ENCODE measurements at places on chromosomes 7 and 10.
A peak's percentile ranks its signal among the peaks of the same experiment; 100 is the strongest.

GRCh38 chr10:32988604-32989003, 30.6 kb upstream of the ITGB1 start:
- no peak for DNase-seq

- peak; percentile 36 for DNase-seq
These were observed 19.8 kb upstream of the PRRT4 start for GRCh38 chr7:128381161-128381821.

DNA sequence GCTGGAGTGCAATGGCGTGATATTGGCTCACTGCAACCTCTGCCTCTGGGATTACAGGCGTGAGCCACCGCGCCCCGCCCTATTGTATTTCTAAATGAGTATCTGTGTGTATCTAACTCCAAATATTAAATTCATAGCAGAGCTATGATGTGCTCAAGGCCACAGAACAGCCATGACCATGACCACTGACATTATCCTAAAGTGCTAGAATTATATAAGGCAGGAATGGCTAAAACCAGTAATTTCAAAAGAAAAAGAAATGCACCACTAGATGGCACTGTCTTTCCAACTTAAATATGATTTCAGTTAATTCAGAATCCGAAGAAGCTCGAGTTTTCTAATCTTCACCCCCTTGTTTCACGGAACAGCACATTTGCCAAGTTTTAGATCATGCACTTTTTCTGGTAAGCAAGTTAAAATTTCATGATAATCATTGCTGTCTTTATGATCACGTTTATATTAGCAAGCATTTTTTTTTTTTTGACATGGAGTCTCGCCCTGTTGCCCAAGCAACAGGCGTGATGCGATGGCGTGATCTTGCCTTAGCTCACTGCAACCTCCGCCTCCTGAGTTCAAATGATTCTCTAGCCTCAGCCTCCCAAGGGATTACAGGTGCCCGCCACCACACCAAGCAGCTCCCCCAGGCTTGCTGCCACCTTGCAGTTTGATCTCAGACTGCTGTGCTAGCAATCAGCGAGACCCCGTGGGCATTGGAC, 65.3 kb downstream of the OR13A1 start:
- no peak for DNase-seq

GRCh38 chr7:13839063-13839462, 150.4 kb downstream of the ETV1 start:
- no peak for DNase-seq

DNA sequence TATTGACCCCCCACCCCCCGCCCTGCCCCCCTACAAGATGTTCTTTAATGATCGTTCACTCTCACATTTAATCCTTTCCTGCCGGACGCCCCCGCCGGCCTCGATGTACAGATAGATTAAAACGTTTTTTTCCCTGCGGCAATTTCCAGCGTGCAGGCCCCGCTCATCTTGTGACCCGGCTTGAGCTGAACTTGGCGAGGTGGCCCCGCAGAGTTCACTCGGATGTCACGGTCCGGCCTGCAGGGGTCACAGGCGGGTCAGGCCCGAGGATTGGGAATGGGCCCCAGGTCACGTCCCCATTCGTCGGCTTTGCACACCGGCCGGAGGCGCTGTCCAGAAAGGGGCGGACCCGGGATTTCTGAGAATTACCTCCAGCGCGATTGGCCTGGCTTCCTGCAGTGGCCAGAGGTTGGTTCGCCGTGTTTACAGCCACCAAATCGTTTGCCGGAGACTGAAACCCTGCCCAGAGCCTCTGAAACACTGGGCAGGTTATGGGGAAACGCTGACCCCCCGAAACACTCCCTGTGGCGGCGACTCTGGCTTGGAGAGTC, 1.9 kb upstream of the CYP26A1 start:
- DNase-seq: no peak

GRCh38 chr7:137967143-137968018, 34.5 kb downstream of the CREB3L2 start:
- DNase-seq: no peak

DNA sequence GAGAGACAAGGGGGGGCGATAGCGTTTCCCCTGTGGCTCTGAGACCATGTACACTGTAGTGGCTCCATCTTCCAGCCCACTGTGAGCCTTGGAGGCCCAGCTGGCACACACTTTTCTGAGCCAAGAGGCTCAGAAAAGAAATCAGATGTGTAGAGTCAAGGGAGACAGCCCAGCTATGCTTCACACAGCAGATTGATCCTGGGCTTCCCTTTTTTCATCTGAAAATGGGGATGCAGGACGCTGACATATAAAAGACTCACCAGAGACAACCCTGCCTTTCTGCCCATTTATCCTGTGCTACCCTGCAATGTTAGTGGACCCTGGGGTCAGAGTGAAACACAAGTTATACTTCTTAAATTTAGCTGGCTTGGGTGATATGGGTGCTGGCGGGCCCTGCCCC, 14.3 kb downstream of the TMEM273 start:
- no peak for DNase-seq

GRCh38 chr7:158550394-158550700, 37.3 kb downstream of the PTPRN2 start:
- DNase-seq: no peak

- DNase-seq: no peak
These were observed 622.2 kb downstream of the GALNT17 start for GRCh38 chr7:71753956-71754664.

DNA sequence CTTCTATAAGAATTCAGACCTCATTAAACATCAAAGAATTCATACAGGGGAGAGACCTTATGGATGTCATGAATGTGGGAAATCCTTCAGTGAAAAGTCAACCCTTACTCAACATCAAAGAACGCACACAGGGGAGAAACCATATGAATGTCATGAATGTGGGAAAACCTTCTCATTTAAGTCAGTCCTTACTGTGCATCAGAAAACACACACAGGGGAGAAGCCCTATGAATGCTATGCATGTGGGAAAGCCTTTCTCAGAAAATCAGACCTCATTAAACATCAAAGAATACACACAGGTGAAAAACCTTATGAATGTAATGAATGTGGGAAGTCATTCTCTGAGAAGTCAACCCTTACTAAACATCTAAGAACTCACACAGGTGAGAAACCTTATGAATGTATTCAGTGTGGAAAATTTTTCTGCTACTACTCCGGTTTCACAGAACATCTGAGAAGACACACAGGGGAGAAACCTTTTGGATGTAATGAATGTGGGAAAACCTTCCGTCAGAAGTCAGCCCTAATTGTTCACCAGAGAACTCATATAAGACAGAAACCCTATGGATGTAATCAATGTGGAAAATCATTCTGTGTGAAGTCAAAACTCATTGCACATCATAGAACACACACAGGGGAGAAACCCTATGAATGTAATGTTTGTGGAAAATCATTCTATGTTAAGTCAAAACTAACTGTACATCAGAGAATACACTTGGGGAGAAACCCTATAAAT, 24.1 kb downstream of the ZNF37A start:
- no peak for DNase-seq

DNA sequence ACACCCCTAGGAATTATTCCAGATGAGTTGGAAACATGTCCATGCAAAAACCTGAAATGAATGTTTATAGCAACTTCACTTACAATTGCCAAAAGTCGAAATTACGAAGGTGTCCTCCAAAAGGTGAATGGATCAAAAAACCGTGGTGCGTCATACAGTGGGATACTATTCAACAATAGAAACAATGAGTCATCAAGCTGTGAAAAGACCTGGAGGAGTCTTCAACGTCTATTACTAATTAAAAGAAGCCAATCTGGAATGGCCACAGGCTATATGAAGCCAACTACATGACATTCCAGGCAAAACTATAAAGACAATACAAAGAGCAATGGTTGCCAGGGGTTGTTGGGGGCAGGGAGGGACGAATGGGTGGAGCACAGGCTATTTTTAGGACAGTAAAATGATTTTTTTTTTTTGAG, 12.6 kb upstream of the PPP2R2D start:
- DNase-seq: no peak

DNA sequence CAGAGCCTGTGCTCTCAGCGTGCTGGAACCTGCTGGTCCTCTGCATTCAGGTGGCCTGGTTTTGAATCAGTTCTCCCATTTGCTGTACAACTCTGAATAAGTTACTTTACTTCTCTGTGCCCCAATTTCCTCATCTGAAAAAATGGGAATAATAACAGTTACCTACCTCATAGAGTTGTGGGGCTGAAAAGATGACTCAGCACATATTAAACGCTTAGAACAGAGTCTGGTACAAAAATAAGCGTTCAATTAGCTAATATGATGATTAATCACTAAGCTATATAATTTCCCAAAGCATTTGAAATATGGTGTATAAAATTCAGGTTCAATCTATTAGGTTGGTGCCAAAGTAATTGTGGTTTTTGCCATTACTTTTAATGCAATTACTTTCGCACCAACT, 259.1 kb downstream of the PRPF18 start:
- no peak for DNase-seq

GRCh38 chr10:17801507-17801906, 7.6 kb upstream of the MRC1 start:
- DNase-seq: no peak

- no peak for DNase-seq
These were observed 72.2 kb downstream of the LANCL2 start for GRCh38 chr7:55437375-55437774.

DNA sequence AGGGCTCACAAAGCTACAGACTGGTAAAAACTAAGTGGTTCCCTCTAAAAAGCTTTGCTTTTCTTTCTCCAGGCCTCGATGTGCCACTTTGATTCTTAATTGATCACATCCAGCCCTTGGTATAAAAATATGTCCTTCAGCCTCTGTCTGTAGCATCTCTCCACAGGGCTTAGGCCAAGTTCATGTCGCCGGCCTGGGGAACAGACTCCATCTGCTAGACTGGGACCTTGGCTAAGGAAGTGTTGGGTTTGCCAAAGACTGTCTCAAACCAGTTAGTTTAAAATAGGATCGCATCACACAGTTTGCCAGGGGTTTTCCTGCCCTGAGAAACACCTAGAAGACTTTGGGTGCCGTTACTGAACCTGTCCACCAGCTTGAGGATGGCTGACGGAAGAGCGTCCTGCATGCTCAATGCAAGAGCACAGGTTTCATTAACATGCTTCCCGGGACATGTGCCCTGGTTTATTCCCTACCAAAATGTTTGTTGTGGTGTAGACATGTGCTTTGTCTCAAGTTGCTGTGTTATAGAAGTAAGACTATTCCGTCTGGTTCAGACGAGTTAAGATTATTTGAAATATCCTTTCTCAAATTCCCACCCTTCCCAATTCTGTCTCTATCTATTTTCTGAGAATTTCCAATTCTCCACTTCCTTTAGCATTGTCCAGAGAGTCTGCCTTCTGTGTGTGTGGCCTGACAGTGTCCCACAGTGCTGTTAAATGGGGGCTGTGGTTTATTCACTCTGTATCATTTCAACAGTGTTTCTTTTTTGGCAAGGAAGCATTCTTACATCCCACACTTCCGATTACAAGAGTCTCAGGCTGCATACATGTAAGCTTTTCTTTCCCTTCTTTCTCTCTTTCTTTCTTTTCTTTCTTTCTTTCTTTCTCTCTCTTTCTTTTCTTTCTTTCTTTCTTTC, 334.7 kb downstream of the INHBA start:
- DNase-seq: no peak

DNA sequence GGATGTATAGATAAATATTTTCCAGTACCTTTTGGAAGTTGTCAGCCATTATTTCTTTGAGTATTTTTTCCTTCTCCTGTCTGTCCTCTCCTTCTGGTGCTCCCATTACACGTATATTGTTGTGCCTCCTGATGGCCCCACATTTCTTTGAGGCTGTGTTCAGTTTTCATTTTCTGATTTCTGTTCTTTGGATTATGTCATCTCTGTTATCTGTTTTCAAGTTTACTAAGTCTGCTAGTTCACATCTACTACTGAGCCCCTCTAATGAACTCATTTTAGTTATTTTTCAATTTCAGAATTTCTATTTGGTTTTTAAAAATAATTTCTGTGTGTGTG, 16.3 kb downstream of the RBM33 start:
- DNase-seq: no peak

GRCh38 chr7:17063045-17063383, 181.2 kb upstream of the AGR3 start:
- DNase-seq: no peak

GRCh38 chr10:107075117-107075516, 89.4 kb downstream of the SORCS1 start:
- DNase-seq: no peak

DNA sequence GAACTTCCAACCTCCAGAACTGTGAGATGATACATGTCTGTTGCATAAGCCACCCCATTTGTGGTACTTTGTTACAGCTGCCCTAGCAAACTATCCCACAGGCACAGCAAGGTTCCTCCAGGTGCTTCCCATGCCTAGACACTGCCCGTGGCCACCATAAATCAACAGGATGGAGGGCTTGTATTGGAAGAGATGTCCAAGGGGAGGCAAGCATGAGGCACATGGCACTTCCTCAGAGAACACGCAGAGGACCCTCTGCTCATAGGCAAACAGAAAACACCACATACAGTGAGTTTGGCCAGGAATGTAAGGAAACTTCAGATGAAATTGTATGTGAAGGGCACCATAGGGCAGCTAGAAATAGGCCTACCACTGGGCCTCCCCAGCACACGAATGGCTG, 291.1 kb downstream of the GRID1 start:
- DNase-seq: no peak

DNA sequence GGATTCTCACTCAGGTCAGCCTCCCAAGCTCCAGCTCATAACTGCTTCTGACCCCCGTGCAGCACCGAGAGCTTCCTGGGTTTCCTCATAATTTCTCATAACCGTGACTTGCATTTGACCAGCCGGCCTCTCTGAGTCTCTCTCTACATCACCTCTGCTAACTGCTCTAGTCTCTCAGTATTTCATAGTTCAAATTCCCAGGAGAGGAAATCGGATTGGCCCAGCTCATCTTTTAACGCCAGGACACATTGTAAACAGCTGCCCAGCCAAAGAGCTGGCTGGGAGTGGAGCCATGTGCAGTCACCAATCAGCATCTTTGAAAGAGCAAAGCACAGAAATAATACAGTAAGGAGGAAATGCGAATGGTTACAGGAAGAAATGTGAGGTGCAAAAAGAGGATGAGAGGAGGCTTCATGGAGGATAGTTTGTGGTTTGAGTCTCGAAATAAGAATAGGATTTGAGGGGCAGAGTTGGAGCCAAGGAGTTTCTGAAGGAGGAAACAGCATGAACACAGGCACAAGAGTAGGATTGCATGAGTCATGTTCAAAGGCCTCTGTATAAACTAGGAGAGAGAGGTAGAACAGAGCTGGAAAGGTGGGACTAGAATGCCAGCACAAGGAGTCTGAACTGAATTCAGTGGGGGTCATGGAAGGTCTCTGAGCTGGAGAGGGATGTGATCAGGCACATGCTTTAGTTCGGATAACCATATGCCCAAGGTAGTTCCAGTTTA, 15.2 kb upstream of the LBX1 start:
- no peak for DNase-seq

GRCh38 chr10:6746782-6747181, 166.7 kb upstream of the PRKCQ start:
- no peak for DNase-seq

GRCh38 chr7:44767912-44768627, 19.4 kb downstream of the ZMIZ2 start:
- DNase-seq: no peak

- no peak for DNase-seq
These were observed 176.0 kb upstream of the KCND2 start for GRCh38 chr7:120097020-120097419.

DNA sequence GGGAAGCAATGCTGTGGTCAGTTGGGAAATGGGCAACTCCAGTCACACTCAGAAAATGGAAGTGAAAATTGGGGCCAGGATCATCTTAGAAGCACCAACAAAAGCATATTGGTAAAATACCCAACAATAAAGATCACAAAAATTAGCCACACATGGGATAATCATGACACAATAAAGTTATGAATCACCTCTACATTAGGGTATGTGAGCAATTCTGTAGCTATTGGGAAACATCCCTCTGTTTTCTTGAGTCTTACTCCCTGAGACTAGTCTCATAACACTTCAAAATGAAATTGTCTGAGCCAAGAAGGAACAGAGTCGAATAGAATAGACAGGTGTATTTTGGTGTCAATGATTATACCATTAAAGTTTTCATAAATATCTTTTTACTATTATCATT, 178.3 kb downstream of the DYNC1I1 start:
- no peak for DNase-seq
